Caudate nucleus (tissue), 63 donors: ENCODE measurements at places on chromosomes 1 and 21.

DNA sequence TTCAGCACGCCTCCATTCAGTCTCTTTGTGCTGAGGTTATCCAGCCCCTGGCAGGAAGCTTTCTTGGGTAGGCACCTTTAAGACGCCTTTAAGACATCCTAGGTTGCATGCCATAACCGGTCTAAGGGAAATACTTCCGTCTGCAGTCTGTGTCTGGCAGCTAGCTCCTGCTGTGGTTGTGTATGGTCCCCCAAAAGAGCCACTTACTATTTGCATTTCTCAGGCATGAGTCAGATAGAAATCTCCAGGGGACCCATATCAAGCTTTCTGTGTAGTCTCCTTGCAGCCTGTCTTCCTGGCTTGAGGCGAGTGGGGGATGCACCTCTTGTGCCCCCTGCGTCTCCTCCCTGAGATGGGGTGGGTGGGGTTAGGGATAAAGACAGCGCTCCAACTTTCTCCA is 10.0 kb upstream of the RYR2 start:
- DNase-seq = no peak

- DNase-seq = no peak
Observed at GRCh38 chr1:116850436-116850835, 59.3 kb upstream of the PTGFRN start.

GRCh38 chr1:43274125-43274803 is 4.5 kb downstream of the TMEM125 start:
- no peak for DNase-seq

DNA sequence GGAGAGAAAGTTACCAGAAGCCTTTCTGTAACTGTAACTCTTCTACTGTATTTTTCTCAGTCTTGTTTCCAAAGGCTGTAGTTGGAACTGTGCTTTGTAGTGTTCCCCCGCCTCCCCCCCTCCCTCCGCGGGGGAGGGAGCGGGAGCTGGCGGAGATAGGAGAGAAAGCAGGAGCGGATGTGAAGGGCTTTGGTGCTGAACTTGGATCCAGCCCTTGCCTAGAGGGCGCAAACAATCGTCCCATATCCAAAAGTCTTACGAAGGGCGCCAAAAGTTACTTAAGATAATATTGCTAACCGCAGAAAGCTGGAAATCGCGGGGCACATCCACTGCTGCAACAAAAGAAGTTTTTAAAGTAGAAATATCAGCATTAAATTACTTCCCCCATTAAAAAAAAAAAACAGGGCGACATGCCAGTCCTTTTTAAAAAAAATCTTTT is 2.4 kb upstream of the NFIA start:
- no peak for DNase-seq

DNA sequence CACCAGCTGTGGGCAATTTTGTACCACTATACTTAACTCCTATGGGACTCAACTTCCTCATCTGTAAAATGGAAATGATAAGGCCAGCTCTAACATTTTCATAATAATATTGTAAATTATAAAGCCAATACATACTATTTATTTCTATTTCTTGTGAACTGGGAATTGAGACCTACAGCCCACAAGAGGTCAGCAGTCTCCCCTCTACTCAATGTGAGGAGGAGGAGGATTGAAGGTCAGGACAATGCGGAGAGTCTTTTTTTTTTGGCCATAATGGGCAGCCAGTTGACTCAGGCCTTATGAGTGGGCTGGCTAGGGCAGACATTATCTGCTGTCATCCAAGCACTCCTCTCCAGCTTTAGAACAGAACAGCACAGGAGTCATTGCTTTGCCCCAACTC is 90.5 kb downstream of the NUF2 start:
- DNase-seq = no peak

DNA sequence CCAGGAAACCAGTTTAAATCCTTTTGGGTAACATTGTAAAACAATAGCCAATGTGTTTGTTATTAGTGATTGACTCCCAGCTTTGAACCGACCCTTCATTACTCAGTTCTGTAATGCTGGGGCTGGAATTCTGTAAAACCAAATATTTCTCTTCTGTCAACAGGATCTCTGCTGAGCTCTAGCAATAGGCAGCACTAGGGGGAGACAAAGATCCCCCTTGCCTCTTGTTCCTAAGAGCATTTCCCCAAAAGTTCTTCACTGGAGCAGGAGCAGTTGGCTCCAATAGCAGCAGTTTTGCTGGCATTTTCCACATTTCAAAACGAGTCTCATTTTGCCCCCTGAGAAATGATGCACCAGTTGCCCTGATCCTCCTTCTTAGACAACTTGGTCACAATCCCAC is 1671.1 kb downstream of the MRPL39 start:
- DNase-seq = no peak

- DNase-seq = no peak
Observed at GRCh38 chr21:27513016-27513415, 546.1 kb upstream of the ADAMTS5 start.
